ENCODE measurements at places on chromosomes 11 and 22.

DNA sequence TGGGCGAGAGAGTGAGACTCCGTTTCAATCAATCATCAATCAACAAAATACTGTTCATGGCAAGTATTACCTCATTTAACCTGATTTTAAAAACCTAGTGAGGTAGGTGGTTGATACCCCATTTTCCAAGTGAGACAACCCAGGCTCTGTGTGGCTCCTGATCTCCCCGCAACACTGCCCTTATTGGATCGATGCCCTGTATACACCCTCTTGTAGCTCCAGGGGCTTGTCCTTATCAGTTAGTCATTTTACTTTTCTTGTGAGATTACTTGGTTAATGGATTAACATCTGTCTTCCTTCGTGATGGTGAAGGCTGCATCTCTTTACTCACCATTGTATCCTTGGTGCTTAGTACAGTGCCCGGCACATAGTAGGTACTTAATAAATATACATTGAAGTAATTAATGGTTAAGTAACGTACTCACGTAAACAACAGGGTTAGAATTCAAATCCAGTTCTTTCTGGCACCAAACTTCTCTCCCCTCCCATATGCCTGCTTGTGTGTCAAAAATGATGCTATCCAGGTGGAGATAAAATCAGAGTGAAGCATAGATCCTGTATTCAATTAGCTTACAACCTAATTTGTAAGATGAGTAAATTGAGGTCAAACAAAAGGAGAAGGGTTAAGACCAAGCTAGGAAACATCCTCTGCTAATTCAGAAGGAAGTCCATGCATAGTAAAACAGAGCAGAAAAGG is 1.8 kb upstream of the PRG2 start:
- no peak for DNase-seq

GRCh38 chr11:87020764-87021365 is 16.9 kb upstream of the TMEM135 start:
- DNase-seq: no peak

DNA sequence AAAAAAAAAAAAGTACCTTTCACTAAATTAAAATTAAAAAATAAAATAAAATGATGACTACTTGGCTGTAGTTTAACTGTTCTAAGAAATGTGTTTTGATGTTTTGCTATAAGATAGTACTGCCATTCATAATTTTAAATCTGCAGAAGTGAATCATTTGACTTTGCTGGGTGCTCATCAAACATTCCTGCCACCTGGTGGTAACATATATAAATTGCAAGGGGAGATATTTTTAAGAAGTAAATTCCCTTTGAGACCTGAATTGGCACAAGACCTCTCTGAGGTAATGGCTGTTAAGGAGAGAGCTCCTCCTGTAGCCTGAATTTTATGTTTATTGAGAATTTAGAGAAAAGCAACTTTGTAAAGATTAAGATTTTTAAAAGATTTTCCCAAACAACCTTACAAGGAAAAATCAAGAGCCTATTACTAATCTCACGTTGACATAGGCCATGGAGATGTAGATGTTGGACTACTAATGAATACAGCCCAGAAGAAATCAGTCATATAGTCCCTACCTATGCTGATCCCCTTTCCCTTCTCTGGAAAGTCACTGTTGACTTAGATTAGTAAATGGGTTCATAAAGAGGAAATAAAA is 11.9 kb upstream of the NARS2 start:
- no peak for DNase-seq

GRCh38 chr11:10770626-10771254 is 19.7 kb downstream of the CTR9 start:
- peak; percentile 38 for DNase-seq

- no peak for DNase-seq
Observed at GRCh38 chr22:17655289-17655688, 16.7 kb downstream of the BCL2L13 start.

DNA sequence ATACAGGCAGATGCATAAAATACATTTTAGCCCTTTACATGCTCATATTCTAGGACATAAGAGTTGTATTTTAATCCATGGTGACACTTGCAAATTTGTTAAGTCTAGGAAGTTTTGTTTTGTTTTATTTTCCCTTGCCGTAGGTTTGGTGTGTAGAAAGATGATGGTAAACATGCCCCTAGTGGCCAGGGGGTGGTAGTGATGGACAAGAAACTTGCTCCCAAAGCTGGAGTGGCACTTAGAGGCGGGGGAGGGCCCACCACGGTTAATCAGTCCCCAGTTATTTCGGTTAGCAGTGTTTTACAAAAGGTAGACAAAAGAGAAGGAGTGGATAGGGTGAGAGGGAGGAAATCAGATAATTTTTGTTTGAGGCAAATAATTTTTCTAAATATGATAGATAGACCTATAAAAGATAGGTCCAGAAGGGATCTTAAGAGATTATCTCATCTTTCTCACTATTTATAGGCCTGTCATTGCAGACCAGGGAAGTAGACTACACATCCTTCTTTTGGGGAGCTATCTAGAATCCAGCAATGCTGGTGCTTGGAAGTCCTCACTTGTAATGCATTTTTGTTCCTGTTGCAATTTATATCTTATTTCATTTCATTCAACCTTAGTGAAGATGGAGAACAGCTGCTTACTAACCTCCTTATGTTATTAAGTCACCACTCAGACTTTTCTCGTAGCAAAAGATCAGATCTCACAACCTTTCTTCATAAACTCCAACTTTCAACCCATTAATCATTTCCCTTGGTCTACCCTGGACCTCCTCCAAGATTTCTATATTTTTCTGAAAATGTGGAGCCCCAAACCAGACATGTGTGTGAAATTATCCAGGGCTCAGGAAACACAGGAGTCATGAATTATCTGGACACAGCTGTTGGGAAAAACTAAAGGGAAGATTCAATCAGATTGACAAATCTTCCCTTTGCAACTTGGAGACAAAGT is 5.9 kb upstream of the BDNF start:
- peak; percentile 11 for DNase-seq

DNA sequence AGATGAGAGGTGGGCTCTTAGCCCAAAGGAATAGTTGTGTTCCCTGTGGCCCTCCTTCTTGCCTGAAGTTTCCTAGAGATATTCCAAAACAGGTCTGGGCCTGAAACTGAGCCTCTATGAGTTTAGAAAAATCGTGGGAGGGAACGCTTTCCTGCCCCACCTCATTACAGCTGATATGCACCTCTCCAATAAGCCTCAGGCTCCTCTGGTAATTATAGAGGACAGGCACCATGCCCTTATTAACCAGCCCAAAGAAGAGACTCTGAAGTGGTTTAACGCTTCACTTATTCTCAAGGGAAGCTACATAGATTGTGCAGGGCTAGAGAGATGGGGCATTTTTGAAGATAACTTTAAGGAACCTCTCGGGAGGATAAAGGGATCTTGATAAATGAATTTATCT is 3.4 kb upstream of the MPZL2 start:
- no peak for DNase-seq

DNA sequence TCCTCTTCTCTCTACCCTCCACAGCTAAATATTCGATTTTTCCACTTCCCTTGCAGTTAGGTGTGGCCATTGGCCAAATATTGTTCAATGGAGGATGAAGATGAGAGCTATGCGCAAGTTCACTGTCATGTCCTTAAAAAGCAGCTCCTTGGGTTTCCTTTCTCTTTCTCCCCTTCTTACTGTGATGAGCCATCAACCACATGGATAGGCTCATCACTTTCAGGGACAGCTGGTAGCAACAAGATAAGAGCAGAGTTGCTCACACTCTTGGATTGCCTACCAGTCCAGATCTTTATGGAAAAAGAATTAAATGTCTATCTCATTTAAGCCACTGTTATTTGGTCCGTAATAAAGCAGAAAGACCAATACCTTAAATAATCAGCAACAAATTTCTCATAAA is 377.0 kb downstream of the DDX10 start:
- DNase-seq: no peak

DNA sequence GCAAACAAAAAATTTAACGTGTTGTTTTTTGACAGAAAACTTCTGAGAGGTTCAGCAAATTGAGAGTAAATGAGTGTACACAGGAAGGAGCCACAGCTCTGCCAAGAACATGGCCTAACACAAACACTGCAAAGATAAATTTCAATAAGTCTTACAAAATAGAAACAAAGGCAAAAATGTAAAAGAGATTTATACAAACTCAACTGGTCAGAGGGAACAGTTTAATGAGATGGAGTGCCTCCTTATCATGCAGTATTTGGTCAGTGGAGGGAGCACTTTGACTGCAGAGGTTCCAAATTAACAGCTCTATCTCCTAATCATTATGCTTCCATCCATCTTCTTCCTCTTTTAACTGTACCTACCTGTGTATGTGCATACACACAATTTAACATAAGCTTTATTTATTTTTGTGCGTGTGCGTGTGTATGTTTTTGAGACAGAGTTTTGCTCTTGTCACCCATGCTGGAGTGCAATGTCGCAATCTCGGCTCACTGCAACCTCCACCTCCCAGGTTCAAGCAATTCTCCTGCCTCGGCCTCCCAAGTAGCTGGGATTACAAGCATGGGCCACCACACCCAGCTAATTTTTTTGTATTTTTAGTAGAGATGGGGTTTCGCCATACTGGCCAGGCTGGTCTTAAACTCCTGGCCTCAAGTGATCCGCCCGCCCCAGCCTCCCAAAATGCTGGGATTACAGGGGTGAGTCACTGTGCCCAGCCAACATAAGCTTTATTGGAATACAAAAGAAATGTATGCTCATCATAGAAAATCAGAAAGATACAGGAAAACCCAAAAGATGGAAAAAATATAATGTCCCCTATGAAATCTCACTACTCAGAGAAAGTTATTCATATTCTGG is 111.9 kb downstream of the MRTFA start:
- DNase-seq: no peak

DNA sequence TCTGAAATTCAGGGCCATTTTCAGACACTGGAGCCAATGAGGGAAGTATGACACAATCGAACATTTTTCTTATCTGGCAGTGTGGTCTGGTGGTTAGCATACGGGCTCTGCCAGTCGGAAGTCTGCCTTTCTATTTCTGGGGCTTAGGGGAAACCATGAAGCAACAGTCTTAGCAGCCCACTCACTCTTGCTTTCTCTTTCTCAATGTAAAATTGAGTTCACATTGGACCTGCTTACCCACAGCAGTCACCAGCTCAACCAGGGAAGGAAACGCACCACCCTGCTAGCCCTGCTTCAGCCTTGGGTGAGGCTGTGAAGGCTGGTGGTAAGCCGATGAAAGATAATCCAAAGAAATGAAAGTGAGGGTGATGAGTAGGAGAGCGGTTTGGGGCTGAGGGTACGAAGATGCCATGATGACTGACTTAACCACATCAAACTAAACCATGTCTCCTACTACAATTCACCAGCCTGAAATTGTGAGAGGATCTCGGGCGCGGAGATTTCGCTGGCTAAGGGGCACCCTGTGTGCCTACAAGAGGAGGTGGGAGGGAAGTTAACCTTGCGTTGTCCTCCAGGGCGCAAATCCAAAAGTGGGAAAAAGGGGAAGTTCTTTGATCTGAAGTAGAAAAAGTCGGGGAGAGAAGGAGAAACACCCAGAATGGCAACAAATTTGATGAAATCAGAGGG is 2.0 kb upstream of the LMO2 start:
- peak; percentile 85 for DNase-seq

DNA sequence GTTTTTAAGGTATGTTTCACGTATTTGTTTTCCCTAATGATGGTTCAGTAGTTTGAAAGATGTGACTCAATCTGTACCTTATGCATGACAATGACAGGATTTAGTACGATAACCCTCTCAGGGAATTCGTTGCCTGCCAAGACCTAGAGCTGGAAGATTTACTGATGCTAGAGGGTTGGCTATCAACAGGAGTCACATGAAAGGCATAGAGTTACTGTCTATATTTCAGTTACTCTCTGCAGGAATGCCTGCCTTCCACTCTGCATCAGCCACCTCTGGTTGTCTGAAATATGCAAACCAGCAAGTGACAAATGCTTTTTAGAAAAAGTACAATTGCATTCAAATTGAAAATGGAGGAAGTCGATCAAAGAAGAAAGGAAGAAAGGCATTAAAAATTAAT is 276.3 kb upstream of the RAG2 start:
- no peak for DNase-seq

DNA sequence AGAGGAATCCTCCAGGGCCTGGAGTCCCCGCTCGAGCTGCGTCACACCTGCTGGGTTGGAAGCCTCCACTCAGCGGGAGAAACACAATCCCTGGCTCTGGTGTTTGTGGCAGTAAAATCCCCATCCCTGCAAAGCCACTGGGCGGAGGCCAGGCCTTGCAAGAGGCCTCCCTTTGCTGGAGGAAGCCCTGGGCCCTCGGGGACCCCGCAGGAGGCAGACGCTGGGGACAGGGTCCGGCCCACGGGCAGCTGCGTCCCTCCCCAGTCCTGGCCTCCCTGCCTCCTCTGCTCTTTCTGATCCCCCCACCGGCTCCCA is 194.7 kb downstream of the BRD1 start:
- no peak for DNase-seq

- DNase-seq: no peak
Observed at GRCh38 chr11:3195251-3196160, 23.1 kb downstream of the MRGPRG start.

DNA sequence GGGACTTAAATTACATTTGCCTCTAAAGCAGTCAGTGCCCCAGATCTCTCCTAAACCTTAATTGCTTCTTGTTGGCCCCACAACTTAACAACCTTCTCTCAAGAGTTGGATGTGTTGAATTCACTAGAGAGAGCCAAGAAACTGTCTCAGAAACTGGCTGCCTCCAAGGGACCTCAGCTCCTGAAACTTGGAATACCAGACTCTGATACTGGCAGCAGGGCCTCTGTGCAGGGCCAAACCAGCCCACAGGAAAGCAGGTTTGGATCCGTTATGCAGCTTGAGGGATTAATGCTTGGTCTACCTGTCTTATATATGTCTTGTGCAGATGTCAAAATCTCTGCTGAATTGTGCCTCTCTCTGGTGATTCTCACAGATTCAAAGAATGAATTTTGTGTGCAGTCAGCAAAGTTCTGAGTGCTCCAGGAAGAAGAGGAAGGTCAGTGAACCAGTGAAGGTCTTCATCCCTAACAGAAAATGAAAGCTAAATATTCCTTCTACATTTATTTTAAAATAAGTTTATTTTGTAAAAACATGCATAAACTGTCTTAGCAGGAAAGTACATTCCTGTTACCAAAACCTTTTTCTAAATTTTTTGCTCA is 70.8 kb downstream of the LIF start:
- no peak for DNase-seq

Data from stimulated activated CD4-positive, alpha-beta T cell treated with anti-CD3 and anti-CD28 coated beads, Interleukin-15, amount 100 ng/mL, for 24 hours (primary cell).